Endothelial cell of coronary artery (primary cell): ENCODE measurements at places on chromosomes 5 and 9. TPM values are rescaled to one million over a fixed set of nuclear protein-coding genes. Genes with fewer than 3 reads are reported as not detected.

CAMLG gene
- total RNA-seq = 37.5 and 52.8 TPM in 2 replicates

NUTM2F gene
- total RNA-seq = not detected in 2 replicates

GNA14 gene
- total RNA-seq = 1.3 and 2.4 TPM in 2 replicates

SEMA4D gene
- 3.0 and 3.4 TPM in 2 replicates for total RNA-seq

IL33 gene
- total RNA-seq = 39.9 and 138 TPM in 2 replicates

FPGS gene
- 72.3 and 81.5 TPM in 2 replicates for total RNA-seq

CCNO gene
- total RNA-seq = 0.09 and 0.45 TPM in 2 replicates

MLANA gene
- not detected in 2 replicates for total RNA-seq

ADRA1B gene
- 0.72 and 0.94 TPM in 2 replicates for total RNA-seq

ADRB2 gene
- total RNA-seq = 3.1 and 3.2 TPM in 2 replicates
